ENCODE measurements at places on chromosomes 4 and X.
A peak's percentile ranks its signal among the peaks of the same experiment; 100 is the strongest.

- DNase-seq: no peak
These were observed 89.7 kb upstream of the C4orf50 start for GRCh38 chr4:6107886-6108285.

DNA sequence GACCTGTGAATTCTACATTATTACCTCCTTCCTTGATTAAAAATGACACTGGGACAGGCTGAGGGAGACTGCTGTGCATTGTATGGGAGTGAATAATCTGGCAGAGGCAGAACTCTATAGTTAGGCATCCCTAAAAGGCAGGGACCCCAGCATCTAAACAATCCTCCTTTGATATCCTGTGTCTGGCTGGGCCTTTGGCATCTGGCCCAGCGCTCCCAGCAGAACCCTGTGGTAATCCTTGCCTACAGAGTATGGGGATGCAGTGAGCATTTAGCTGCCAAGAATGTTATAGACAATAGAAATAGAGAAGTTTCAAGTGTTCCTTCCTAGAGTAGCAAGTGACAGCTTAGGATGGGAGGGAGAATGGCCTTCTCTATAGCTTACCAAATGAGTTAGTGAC lies 38.5 kb downstream of the ZCCHC12 start:
- DNase-seq: no peak

DNA sequence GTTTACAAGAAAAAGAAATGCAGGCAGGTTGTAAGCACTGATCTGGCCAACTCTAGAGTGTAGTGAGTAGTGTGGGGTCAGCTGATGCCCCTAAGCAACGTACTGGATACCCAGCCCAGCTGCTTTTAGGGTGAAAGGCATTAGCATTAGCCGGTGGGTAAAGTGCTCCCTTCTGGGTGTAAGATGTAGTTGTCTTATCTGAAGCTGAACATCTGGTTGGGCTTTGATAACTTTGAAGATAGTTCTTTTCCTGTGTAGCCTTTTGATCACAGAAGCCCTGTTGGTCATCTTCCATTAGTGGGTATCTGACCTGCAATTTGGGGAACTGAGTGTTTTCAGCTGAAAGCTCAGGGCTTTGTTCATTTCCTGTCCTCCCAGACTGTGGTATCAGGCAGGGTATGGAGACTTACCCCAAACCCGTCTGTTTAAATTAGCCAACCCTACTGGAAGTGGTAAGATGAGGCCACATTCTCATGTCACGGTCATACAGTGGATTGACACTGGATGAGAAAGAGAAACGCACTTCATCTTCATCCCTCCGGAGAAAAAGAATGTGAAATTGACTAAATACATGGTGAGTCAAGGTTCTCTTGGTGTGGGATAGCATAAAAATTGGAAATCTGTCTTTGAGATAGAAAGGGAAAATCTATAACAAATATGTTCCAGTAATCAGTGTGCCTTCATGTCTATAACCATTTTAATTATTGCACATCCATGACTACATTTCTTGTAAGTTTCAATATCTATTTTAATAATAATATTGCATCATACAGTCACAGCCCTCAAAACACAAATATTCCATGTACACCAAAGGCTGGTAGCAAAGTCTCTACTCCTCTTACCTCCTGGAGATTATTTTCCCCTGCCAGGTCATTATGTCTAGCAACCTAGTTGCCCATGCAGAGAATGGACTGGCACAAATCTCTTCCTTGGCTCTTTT lies 8.7 kb downstream of the RHOH start:
- no peak for DNase-seq

DNA sequence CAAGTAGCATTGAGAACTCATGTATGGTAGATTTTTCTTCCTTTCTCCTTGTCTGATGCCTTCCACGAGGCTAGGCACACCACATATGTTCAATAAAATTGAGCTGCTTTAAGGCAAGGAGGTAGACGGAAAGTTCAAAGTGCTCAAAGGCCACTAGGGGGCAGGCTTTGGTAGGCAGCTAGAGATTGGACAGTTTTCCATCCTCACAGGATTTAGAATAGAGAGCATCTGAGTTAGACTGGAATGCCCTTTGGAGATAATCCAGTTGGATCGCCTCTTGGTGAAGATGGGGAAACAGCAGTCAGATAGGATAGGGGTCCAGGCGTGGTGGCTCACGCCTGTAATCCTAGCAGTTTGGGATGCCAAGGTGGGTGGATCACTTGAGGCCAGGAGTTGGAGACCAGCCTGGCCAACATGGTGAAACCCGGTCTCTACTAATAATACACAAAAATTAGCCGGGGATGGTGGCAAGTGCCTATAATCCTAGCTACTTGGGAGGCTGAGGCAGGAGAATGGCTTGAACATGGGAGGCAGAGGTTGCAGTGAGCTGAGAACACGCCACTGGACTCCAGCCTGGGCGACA lies 30.4 kb downstream of the ELF4 start:
- peak; percentile 67 for DNase-seq
